ENCODE measurements at places on chromosomes 3 and 15. TPM values are rescaled to one million over a fixed set of nuclear protein-coding genes. Genes with fewer than 3 reads are reported as not detected.

The GPR62 gene
- polyA plus RNA-seq: 0.48 TPM

- DNase-seq: no peak
These were observed 66.7 kb upstream of the GATA2 start for GRCh38 chr3:128559486-128560225.

The VPS13C gene
- 64.7 TPM for polyA plus RNA-seq

- no peak for DNase-seq
These were observed 7.3 kb upstream of the ISLR2 start for GRCh38 chr15:74123131-74123429.

DNA sequence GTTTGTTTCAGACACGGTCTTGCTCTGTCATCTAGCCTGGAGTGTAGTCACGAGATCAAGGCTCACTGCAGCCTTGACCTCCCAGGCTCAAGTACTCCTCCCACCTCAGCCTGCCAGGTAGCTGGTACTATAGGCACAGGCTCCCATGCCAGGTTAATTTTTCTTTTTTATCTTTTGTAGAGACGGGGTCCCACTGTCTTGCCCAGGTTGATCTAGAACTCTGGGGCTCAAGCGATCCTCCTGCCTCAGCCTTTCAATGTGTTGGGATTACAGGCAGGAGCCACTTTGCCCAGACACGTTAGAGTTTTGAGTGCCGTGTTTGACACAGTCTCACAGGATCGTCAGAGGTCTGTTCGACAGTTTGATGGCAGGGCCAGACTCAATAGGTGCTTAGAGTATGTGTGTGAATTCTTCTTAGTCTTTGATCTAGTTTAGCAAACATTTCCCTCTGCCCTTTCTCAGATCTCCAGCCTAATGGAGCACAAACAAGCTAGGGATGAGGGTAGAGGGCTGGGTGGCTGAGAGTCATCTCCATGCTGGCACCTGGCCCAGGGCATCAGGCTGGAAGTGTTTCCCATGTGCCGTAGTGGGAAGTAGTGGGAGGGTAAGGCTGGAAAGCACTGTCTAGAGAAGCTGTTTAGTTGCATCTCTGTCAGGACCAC lies 66.1 kb upstream of the DLG1 start:
- DNase-seq: no peak

DNA sequence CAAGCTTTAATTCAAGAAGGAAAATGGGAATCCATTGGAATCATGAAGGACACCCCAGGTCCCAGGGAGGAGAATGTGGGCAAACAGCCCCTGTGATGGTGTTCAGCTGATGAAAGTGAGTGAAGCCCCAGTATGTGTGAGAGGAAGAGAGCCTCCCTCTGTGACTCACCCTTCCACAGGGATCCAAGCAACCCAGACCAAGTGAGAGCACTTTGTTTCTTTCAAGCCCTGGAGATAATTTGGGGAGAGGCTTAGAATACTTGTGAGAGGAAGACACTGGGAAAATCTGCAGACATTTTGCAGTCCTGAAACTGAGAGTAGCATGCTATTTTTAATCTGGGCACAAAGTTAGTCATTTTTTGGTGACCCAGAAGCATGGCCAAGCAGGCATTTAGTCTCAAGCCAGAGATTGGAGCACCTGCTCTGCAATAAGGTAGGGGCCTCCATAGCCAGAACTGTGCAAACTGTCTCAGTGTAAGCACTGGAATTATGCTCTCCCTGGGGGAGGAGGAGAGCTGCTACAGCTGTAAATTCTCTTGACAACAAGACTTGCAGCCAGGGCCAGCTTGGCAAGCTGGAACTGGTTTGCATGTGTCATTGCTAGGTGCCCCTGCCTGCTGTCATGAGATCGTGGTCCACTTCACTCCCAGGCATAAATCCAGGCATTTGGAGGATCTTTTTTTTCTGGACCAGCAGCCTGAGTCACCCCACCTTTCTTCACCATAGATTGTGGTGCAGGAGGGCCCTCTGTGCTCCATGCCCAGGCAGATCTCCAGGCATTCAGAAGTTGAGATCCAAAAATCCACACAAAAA lies 537.8 kb upstream of the DPPA4 start:
- no peak for DNase-seq

DNA sequence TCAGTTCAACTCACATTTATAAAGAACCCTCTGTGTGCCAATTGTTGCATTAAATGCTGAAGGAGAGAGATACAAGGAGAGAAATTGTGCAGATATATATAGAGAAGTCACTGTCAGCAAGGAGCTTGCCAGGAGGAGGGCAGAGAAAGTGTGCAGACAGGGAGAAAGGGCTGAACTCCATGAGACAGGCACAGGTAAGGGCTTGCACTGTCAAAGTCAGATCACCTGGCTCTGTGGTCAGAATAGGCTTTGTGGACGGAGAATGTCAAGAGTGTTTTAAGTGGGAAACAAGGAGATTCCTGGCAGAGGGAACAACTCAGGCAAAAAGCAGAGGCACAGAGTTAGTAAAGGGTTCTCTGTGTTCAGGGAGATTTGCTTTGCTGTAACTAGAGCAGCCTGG lies 303.0 kb upstream of the TPRG1 start:
- no peak for DNase-seq

The BNIP2 gene
- polyA plus RNA-seq: 86.5 TPM

DNA sequence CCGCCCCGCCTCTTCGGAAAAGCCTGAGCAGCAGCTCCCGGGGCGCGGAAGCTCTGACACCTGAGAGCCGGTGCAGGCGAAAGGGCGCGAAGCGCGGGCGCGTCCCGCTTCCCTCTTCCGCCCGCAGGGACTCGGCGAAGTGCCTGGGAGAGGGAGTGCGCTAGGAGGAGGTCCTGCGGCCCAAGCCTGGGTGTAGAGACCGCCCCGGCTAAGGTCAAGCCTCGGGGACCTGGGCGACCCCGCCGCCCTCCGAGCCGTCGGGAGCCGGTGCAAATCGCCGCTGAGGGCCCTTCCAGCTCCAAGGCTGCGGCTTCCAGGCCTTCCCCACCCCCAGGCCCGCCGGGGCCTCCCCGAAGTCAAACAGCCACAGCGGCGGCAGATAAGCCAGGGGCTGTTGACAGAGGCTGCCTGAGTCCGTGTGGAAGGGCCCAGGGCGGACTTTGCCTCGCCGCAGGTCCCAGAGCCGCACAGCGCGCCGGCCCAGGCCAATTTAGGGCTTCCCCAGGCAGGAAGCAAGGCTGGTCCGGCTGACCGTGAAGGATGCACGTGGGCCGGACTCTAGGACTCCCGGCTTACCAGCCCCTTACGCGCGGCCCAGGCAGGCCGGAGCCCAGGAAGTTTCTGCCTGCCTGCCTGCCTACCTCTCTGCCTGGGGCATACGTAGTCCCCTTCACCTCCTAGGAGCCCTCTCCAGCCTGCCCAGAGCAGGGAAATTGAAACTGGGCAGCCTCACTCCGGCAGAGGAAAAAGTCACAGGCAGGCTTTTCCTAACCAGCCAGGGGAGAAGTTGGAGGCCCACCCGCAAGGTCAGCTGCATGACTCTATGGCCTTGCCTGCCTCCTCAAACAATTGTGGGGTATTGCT lies 2.3 kb downstream of the ITPKA start:
- DNase-seq: no peak

DNA sequence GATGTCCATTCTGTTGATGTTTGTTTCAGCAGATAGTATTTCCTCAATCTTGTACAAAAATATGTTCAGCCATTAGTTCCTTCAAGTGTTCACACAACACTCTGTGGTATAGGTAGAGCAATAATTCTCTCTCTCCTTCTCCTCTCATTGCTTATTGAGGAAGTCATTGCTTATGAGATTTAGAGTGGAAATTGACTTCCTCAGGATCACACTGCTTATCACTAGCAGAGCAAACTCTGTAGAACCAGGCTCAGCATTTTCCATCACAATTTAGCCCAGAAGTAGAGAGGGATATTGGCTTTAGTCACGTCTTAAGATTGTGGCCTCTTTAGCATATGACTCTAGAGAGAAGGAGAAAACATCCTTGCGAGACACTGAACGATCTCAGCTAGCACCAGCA lies 31.2 kb downstream of the RAB11A start:
- DNase-seq: no peak

DNA sequence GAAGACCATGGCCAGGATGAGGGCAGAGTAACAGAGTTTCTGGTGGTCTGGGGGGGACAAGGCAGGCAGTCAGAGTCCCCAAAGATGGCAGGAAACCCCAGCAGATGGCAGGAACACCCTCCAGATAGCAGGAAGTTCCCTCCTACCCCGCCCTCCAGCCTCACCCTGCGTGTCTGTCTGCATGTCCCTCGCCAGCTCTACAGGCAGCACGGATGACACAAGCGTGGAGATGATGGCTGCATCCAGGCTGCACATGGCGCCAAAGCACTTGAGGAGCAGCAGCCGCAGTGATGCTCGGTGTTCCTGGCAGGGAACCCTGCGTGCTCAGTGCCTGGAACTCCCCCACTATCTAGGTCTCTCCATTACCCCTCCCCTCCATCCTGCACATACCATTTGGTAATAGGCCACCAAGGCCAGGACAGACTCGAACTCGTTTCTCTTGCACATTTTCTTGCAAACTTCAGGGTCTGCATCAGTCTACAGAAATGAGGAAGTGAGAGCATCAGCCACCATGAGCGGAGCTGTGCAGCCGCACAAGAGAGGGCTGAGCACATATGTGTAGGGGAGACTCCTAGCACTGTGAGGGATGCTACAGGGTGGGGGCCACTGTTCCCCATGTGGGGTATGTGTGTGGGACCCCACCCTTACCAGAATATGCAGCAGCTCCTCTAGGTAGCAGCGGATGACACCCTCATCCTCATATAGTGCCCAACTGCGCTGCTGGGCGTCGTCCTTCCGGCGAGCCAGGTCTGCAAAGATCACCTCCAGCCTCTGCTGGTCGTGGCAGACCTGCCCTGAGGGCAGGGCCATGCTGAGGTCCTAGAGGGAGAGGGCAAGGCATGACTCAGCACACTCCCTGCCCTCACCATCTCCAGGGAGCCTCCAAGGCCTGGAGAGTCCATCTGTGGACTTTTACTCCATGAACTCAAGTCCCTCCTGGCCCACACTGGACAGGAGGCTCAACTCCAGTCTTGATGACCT lies 6.0 kb downstream of the NCKIPSD start:
- DNase-seq: no peak

Measured in left kidney (tissue), 8 donors.